CD4-positive, alpha-beta memory T cell (primary cell): ENCODE measurements at places on chromosomes 6 and 20. TPM values are rescaled to one million over a fixed set of nuclear protein-coding genes. Genes with fewer than 3 reads are reported as not detected.

Gene MICB
- 26.3 TPM for total RNA-seq

DNA sequence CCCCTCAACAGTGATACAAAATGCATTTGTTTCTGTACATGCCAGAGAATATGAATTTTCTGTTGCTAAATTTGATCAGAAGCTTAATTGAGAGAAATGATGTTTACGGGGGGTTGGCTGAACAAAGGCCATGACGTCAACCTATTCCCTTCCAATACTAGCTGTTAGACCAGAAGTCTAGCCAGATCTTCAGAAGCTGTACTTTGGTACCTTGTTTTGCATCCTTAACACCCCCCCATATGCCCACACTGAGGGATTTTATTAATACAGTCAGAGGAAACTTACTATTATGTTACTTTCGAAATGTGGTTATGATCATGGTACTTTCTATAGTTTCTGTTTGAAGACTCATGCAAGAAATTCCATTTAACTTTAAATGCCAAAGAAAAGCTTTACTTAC lies 3.1 kb downstream of the NCOA7 start:
- no peak overlapping the region for H3K4me3 ChIP-seq
- peak; percentile 17 for DNase-seq
- H3K27me3 ChIP-seq: no peaks in the 10 kb centered on the region
- H3K4me1 ChIP-seq: peaks cover 48% of the 10 kb centered on the region

Gene ADGB
- total RNA-seq: not detected

DNA sequence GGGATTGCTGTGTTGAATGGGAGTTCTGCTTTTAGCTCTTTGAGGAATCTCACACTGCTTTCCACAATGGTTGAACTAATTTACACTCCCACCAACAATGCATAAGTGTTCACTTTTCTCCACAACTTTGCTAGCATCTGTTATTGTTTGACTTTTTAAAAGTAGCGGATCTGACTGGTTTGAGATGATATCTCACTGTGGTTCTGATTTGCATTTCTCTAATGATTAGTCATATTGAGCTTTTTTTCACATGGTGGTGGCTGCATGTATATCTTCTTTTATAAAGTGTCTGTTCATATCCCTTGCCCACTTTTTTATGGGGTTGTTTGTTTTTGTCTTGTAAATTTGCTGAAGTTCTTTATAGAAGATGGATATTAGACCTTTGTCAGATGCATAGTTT lies 588.3 kb upstream of the ADGRB3 start:
- no peaks in the 10 kb centered on the region for H3K4me1 ChIP-seq
- H3K36me3 ChIP-seq: no peaks in the 10 kb centered on the region
- no peak overlapping the region for H3K4me3 ChIP-seq
- no peak for DNase-seq
- no peaks in the 10 kb centered on the region for H3K27me3 ChIP-seq
- H3K27ac ChIP-seq: no peak overlapping the region

- H3K4me3 ChIP-seq: peak within 1 kb of the TSS; percentile 47
- H3K27ac ChIP-seq: no peak within 1 kb of the TSS
- no peak for DNase-seq
- H3K4me1 ChIP-seq: peaks cover 8% of the 10 kb centered on the region
- no peaks in the 10 kb centered on the region for H3K36me3 ChIP-seq
These were observed at the start of gene SCUBE3 for GRCh38 chr6:35213824-35214756. Gene SCUBE3, plus strand, starts transcription at chr6:35213956. Its CDS starts 463 bp downstream, at chr6:35214419.

Gene RANBP9
- total RNA-seq: 51.1 TPM

Gene FIG4
- total RNA-seq: 14.4 TPM
